CD8-positive, alpha-beta memory T cell (primary cell): ENCODE measurements at places on chromosomes 12 and 14. TPM values are rescaled to one million over a fixed set of nuclear protein-coding genes. Genes with fewer than 3 reads are reported as not detected.

The CLEC4C gene
- not detected for total RNA-seq

The MFAP5 gene
- total RNA-seq, result not detected

The ZNF705A gene
- total RNA-seq, result 0.07 TPM

The A2ML1 gene
- not detected for total RNA-seq

The UNC79 gene
- not detected for total RNA-seq

The SMIM10L1 gene
- 12.0 TPM for total RNA-seq

The ATXN2 gene
- total RNA-seq, result 39.9 TPM

The TRAF3 gene
- 61.6 TPM for total RNA-seq

The SLC10A1 gene
- not detected for total RNA-seq

The CMA1 gene
- total RNA-seq, result not detected

The DNAJC22 gene
- total RNA-seq, result not detected

The SCN8A gene
- 0.66 TPM for total RNA-seq

The CLEC1A gene
- total RNA-seq, result not detected

The NPAS3 gene
- not detected for total RNA-seq

The TAS2R20 gene
- 0.75 TPM for total RNA-seq

The RASAL1 gene
- 0.72 TPM for total RNA-seq

The CIROP gene
- total RNA-seq, result not detected

The IFT81 gene
- total RNA-seq, result 4.5 TPM

The TDP1 gene
- total RNA-seq, result 82.2 TPM

The BCL2L14 gene
- total RNA-seq, result 0.20 TPM

The HCAR1 gene
- total RNA-seq, result 0.16 TPM

The ADAM20 gene
- total RNA-seq, result 0.31 TPM

The FAM181A gene
- not detected for total RNA-seq

The WIF1 gene
- not detected for total RNA-seq

The HOXC9 gene
- total RNA-seq, result not detected

The TMEM132C gene
- not detected for total RNA-seq

The SOAT2 gene
- 0.48 TPM for total RNA-seq

The MYF6 gene
- not detected for total RNA-seq

The ITPR2 gene
- total RNA-seq, result 29.4 TPM

The RNU4-1 gene
- total RNA-seq, result 628 TPM

The CD4 gene
- 1.2 TPM for total RNA-seq

The BDKRB2 gene
- total RNA-seq, result not detected

The PITPNM2 gene
- total RNA-seq, result 6.1 TPM

The RFX4 gene
- total RNA-seq, result not detected

The SPTB gene
- total RNA-seq, result 0.18 TPM

The SPIC gene
- not detected for total RNA-seq

The SIX4 gene
- total RNA-seq, result 0.09 TPM

The CIDEB gene
- 12.4 TPM for total RNA-seq

The ST8SIA1 gene
- total RNA-seq, result 10.2 TPM
